ENCODE measurements at places on chromosomes 7 and 10. TPM values are rescaled to one million over a fixed set of nuclear protein-coding genes. Genes with fewer than 3 reads are reported as not detected.

Gene CFAP70
- polyA plus RNA-seq, result 0.39 TPM

Gene ARMC3
- polyA plus RNA-seq, result not detected

Gene ANXA8
- not detected for polyA plus RNA-seq

Gene KIAA1217
- not detected for polyA plus RNA-seq

Gene NFE2L3
- polyA plus RNA-seq, result 2.9 TPM

Gene KEL
- polyA plus RNA-seq, result not detected

Gene AGK
- polyA plus RNA-seq, result 29.3 TPM

Gene RBAK
- polyA plus RNA-seq, result 3.3 TPM

Gene GPR158
- not detected for polyA plus RNA-seq

Gene ASIC3
- polyA plus RNA-seq, result not detected

Gene OGDHL
- polyA plus RNA-seq, result not detected

Gene PNLIP
- polyA plus RNA-seq, result not detected

Gene HTRA1
- polyA plus RNA-seq, result not detected

Gene PTPN20
- 1.1 TPM for polyA plus RNA-seq

Gene BUD31
- polyA plus RNA-seq, result 151 TPM

Gene ABCB1
- 25.3 TPM for polyA plus RNA-seq

Gene ANK3
- polyA plus RNA-seq, result 4.3 TPM

Gene PRKG1
- not detected for polyA plus RNA-seq

Gene CUBN
- 0.09 TPM for polyA plus RNA-seq

Gene DNAJC12
- not detected for polyA plus RNA-seq

Gene FZD1
- polyA plus RNA-seq, result not detected

Gene C10orf90
- polyA plus RNA-seq, result not detected

Gene GPR26
- polyA plus RNA-seq, result not detected

All from naive thymus-derived CD8-positive, alpha-beta T cell (primary cell).